PC-9 (cell line): ENCODE measurements at places on chromosomes 1 and 21. TPM values are rescaled to one million over a fixed set of nuclear protein-coding genes. Genes with fewer than 3 reads are reported as not detected.
A peak's percentile ranks its signal among the peaks of the same experiment; 100 is the strongest.

DNA sequence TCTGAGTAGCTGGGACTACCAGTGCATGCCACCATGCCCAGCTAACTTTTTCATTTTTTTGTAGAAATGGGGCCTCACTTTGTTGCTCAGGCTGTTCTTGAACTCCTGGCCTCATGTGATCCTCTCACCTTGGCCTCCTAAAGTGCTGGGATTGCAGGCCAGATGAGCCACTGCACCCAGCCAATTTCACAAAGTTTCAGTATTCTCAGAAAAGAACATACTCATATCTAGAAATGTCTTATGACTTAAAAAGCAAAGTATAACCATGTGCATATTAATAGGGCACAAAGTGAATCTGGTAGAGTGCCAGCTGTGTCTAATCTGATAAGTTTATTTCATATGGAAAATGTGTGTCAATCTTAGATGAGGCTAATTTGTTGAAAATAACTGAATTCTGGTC is 87.5 kb upstream of the CACYBP start:
- DNase-seq: no peak
- H3K27ac ChIP-seq: no peak overlapping the region
- H3K4me3 ChIP-seq: no peak overlapping the region
- H3K27me3 ChIP-seq: no peaks in the 10 kb centered on the region
- no peaks in the 10 kb centered on the region for H3K36me3 ChIP-seq
- no peaks in the 10 kb centered on the region for H3K4me1 ChIP-seq

- no peak for DNase-seq
- H3K4me3 ChIP-seq: no peak overlapping the region
- no peaks in the 10 kb centered on the region for H3K27me3 ChIP-seq
- H3K4me1 ChIP-seq: peaks cover 14% of the 10 kb centered on the region
- H3K36me3 ChIP-seq: peaks cover 11% of the 10 kb centered on the region; the same call in 1 of the 2 replicates
Measured at GRCh38 chr21:39311164-39311563, 2.3 kb downstream of the BRWD1 start.

DNA sequence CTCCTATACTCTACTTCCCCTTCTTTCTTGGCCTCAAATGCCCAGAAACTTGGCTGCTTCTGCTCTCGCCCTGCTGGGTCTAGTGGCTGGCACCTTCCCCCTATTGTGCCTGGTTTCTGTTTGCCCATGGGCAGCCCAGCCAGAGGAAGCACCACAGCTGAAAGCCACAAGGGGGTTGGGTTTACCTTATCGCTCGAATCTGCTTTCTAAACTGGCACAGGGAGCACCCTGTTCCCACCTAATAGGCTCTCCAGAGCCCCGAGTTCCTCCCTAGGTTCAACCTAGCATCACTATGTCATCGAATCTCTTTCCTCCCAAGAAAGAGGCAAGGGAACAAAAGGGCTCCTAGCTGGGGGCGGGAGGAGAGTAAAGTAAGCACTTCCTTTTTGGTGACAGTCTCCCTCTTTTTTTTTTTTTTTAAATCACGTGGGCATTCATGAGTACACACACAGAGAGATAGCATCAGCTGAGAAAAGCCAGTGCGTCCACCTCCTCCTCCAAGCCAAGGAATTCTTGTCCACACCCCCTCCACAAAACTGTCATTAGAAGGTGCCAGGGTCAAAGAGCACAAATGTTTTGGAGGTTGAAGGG is 72.8 kb downstream of the PLEKHA6 start:
- H3K27ac ChIP-seq: peak overlapping the region; percentile 80
- H3K4me3 ChIP-seq: peak overlapping the region; percentile 56
- DNase-seq: peak; percentile 72
- H3K4me1 ChIP-seq: peaks cover 57% of the 10 kb centered on the region
- H3K36me3 ChIP-seq: peaks cover 4% of the 10 kb centered on the region; the same call in 1 of the 2 replicates

DNA sequence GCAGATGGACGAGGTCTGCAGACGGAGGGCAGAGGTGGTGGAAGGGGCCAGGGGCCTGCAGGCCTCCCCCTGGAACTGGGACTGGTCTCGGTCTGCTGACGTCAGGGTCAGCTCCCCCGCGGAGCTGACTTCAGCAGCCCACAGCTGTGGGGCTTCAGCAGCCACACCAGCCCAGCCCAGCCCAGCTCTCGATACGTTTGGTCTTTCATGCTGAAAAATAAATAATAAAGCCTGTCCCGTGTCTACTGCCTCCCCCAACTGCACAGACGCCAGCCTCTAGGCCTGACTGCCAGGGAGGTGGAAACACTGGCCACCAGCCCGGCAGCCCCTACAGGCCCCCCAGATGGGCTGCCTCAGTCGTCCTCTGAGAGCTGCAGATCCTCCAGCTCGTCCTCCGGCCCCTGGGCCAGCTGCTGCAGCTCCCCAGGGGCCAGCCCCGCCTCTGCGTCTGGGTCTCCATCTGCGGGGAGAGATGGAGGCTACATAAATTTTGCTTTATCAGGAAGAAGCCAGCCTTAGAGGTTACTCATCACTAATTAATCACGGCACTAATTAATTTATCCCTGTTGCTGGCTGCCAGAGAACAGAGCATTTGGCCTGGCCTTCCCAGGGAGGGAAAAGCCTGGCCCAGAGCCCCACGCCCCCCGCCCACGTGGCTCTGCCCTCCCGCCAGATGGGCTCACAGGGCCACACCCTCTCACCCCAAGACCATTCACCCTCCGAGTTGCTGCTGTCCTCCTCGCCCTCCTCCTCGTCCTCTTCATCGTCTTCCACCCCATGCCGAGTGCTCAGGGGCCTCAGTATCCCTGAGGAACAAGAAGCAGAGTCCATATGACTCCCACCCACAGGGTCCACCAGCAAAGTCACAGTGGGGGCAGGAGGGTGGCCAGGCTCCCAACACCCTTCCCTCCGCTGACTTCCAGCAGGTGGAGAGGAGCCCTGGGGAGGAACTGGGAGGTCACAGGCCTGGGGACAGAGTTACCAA is 14.4 kb downstream of the NOC2L start:
- no peaks in the 10 kb centered on the region for H3K36me3 ChIP-seq
- peaks cover 15% of the 10 kb centered on the region; the same call in 1 of the 2 replicates for H3K4me1 ChIP-seq
- DNase-seq: no peak
- H3K27ac ChIP-seq: no peak overlapping the region

MYBPHL gene
- total RNA-seq: not detected in 2 replicates

GRCh38 chr1:65176056-65176450 is 28.1 kb downstream of the AK4 start:
- peak overlapping the region; percentile 77; the same call in 1 of the 2 replicates for H3K27ac ChIP-seq
- no peak for DNase-seq
- H3K4me3 ChIP-seq: no peak overlapping the region

DNA sequence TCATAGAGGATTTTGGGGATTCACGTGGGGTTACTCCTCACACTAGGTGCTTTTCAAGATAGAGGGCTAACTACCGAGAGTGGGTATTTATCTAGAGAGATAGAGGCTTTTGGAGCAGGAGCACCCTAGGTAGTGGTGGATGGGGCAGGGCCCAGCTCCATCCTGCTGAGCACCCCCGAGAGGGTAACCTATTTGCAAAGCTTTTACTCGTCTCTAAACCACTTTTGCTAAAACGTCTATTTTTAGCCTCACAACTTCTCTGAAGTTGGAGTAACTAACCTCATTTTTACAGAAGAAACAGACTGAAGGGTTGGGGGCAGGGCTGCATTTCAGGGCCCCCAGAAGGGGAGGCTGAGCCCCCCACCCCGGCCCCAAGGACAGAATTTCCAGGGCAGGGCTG is 12.3 kb upstream of the PIK3CD start:
- no peak for DNase-seq
- no peak overlapping the region for H3K4me3 ChIP-seq
- H3K4me1 ChIP-seq: no peaks in the 10 kb centered on the region
- H3K27ac ChIP-seq: no peak overlapping the region
- no peaks in the 10 kb centered on the region for H3K36me3 ChIP-seq

GRCh38 chr1:58266242-58266641 is 280.3 kb downstream of the OMA1 start:
- H3K4me1 ChIP-seq: no peaks in the 10 kb centered on the region
- H3K4me3 ChIP-seq: no peak overlapping the region
- H3K27ac ChIP-seq: no peak overlapping the region
- peaks cover 11% of the 10 kb centered on the region; the same call in 1 of the 2 replicates for H3K27me3 ChIP-seq

GRCh38 chr1:64917328-64917861 is 49.0 kb downstream of the JAK1 start:
- peak overlapping the region; percentile 49 for H3K27ac ChIP-seq
- H3K27me3 ChIP-seq: no peaks in the 10 kb centered on the region
- H3K4me1 ChIP-seq: peaks cover 56% of the 10 kb centered on the region
- no peaks in the 10 kb centered on the region for H3K36me3 ChIP-seq

DNA sequence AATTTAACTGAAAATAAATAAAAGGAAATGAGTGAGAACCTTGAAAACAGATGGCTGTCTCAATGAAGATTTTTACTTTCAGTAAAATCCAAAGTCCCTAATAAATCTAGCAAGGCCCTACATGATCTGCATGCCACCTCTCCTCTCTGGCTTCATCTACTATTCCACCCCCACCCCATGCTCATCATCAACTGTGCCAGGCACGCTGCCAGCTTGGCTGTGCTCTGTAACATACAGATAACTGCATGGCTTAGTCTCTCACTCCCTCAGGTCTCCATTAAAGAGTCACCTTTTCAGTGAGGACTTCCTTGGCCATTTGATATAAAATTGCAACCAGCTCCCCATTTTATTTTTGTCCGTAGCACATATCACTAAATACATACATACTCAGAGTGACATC is 26.7 kb downstream of the RGSL1 start:
- peaks cover 15% of the 10 kb centered on the region for H3K27me3 ChIP-seq
- no peaks in the 10 kb centered on the region for H3K4me1 ChIP-seq
- no peak for DNase-seq
- no peak overlapping the region for H3K27ac ChIP-seq
- no peaks in the 10 kb centered on the region for H3K36me3 ChIP-seq

GRCh38 chr1:15280416-15280815 is 33.4 kb downstream of the FHAD1 start:
- peaks cover 9% of the 10 kb centered on the region for H3K4me1 ChIP-seq
- H3K27me3 ChIP-seq: no peaks in the 10 kb centered on the region
- no peak overlapping the region for H3K27ac ChIP-seq
- DNase-seq: no peak
- H3K36me3 ChIP-seq: no peaks in the 10 kb centered on the region

MAP3K7CL gene
- total RNA-seq: 0.37 and 0.50 TPM in 2 replicates

GRCh38 chr1:44941424-44942324 is 44.7 kb downstream of the EIF2B3 start:
- no peaks in the 10 kb centered on the region for H3K27me3 ChIP-seq
- H3K27ac ChIP-seq: no peak overlapping the region
- no peak overlapping the region for H3K4me3 ChIP-seq
- no peaks in the 10 kb centered on the region for H3K36me3 ChIP-seq
- H3K4me1 ChIP-seq: no peaks in the 10 kb centered on the region

APOBEC4 gene
- not detected in 2 replicates for total RNA-seq

- H3K27ac ChIP-seq: no peak overlapping the region
- no peak for DNase-seq
- H3K27me3 ChIP-seq: peaks cover 26% of the 10 kb centered on the region; the same call in 1 of the 2 replicates
- H3K36me3 ChIP-seq: no peaks in the 10 kb centered on the region
- no peak overlapping the region for H3K4me3 ChIP-seq
Measured at GRCh38 chr1:159172614-159173291, 1.3 kb downstream of the CADM3 start.

TRAPPC10 gene
- 24.0 and 27.2 TPM in 2 replicates for total RNA-seq

DNA sequence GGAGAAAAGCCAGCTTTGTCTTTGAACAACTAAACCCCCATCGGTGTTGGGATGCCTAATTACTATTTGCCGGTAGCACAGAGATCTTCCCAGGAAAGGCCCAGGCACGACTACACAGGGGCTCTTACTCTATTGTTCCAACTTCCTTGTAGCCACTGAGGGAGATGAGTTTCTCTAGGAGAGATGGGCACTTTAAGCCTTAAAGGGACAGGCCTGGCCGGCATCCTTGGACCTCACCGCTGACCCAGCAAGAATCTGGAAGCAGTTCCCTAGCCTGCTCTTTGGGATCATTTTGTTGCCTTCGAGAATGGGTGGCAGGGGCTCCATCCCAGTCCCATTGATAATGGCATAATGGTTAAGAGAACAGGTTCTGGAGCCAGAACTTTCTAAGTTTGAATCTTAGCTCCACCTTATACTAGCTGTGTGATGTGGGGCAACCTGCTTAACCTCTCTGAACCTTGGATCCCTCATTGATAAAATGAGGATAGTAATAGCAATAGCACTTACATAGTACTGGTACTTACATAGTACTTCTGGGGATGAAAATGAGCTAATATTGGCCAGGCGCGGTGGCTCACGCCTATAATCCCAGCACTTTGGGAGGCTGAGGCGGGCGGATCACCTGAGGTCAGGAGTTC is 239.1 kb upstream of the TMEM51 start:
- H3K4me3 ChIP-seq: no peak overlapping the region
- H3K4me1 ChIP-seq: peaks cover 7% of the 10 kb centered on the region; the same call in 1 of the 2 replicates
- DNase-seq: no peak
- no peaks in the 10 kb centered on the region for H3K27me3 ChIP-seq
- no peak overlapping the region for H3K27ac ChIP-seq
- no peaks in the 10 kb centered on the region for H3K36me3 ChIP-seq

DNA sequence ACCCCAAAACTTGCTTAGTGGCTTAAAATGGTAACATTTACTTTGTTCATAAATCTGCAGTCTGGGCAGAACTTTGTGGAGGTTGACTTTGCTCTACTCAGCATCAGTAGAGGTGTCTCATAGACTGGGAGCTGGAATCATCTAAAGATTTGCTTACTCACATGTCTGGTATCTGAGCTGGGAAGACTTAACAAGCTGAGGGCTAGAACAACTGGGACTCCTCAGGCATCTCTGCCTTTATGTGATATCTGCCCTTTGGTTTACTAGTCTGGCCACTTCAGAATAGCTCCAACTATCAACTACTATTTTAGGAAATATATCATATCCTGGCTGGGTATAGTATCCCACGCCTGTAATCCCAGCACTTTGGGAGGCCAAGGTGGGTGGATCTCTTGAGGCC is 82.5 kb downstream of the C4BPA start:
- no peak for DNase-seq
- no peaks in the 10 kb centered on the region for H3K36me3 ChIP-seq
- H3K4me3 ChIP-seq: no peak overlapping the region
- no peaks in the 10 kb centered on the region for H3K27me3 ChIP-seq

DNA sequence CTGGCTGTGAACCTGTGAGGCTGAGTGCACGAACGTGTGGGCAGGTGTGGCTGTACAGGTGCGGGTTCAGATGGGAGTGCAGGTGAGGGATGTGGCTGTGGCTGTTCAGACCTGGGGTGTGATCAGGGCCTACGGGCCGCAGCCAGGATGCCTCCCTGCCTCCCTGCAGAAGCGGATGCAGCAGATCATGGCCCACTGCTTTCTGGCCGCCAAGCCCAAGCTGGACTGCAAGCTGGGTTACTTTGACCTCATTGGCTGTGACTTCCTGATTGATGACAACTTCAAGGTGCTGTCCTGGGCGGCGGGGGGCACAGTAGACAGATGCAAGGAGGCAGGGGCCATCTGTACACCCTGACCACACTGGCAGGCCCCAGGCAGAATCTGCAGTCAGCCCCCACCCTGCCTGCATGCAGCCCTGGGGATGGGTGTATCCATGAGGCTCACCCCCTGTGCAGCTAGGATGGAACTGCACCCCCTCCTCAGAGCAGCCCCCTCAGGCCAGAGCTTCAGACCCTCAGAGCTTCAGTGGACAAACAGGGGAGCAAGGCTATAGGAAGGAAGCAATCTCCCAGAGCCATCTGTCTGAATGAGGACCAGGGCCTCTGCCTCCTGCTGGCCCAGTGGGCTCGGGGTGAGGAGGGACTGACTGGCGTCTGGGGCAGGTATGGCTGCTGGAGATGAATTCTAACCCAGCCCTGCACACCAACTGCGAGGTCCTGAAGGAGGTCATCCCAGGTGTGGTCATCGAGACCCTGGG is 9.8 kb downstream of the TNFRSF18 start:
- H3K27ac ChIP-seq: no peak overlapping the region
- H3K27me3 ChIP-seq: peaks cover 13% of the 10 kb centered on the region; the same call in 1 of the 2 replicates
- no peaks in the 10 kb centered on the region for H3K4me1 ChIP-seq
- no peaks in the 10 kb centered on the region for H3K36me3 ChIP-seq
- H3K4me3 ChIP-seq: no peak overlapping the region

PLA2G2A gene
- total RNA-seq: not detected in 2 replicates

GRCh38 chr21:45279446-45280177 is 8.1 kb downstream of the POFUT2 start:
- no peaks in the 10 kb centered on the region for H3K36me3 ChIP-seq
- no peaks in the 10 kb centered on the region for H3K4me1 ChIP-seq
- no peaks in the 10 kb centered on the region for H3K27me3 ChIP-seq
- no peak overlapping the region for H3K4me3 ChIP-seq
- no peak overlapping the region for H3K27ac ChIP-seq

NTNG1 gene
- not detected in 2 replicates for total RNA-seq
